ENCODE measurements at places on chromosomes 12 and 14.

GRCh38 chr14:56040121-56040520 is 78.1 kb upstream of the PELI2 start:
- no peak for DNase-seq

DNA sequence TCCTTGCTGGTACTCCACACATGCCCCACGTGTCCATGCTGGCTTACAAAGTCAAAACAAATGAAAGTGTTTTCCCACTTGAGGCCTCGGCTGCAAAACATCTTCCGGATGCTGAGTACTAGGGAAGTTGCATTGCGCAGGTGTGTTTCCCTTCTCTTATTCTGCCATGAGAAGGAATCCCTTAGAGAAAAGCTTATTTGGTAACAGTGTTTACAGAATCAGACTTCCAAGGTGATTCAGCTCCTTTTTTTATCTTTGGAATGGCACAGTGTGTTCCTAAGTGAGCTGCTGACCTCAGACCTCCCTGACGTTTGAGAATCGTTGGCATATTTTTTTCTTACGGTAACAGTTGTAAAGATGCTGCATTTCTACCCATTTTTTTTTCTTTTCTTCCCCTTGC is 211.3 kb downstream of the ESR2 start:
- DNase-seq = no peak

- DNase-seq = no peak
These were observed 181.5 kb upstream of the PRKD1 start for GRCh38 chr14:30108975-30109700.

DNA sequence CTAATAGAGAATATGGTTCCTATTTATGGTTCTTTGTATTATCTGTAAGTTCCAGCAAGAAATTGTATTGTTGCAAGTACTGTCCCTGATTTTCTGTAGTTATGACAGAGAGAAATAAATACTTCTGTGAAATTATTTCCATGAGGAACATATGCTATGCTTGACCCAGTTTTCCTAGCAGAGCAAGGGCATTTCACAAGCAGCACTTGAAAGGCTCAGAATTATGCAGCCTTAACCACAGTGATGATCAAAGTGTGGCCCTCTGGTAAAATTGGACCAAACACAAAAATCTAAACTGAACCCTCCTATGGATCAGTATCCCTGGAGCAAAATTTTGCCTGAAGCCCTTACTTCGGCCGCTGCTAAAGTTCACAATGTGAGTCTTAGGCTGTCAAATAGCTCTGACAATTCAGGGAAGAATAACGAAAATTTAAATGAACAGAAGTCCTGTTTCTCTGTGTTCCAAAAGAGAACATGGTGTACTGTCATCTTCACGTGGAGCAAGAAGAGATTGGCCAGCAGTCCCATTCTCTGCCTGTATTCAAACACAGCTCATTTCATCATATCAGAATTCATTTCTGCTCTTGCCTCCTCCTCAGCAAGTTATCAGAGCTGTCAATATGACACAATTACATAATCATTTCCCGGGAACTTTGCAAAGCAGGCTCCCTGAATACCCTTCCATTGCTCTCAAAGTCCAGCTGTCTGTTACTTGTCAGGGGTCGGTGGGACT is 471.9 kb downstream of the RPS29 start:
- no peak for DNase-seq

DNA sequence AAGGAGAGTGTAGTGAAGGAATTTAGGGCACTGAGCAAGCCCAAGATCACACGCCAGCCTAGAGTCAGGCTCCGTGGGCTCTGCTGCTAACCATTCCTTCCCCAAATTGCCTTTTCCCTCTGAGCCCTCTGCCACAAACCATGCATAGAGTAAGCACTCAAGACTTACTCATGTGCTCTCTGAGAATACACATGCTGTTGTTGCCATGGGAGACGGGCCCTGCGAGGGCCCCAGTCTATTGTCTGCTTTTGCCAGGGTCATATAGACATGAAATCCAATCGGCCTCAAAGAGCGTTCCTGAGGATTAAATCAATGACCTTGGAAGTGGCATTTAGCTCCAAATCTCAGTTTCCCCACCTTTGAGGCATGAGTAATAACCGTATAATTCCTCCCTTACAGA is 48.7 kb upstream of the WSCD2 start:
- DNase-seq = no peak

GRCh38 chr14:59342516-59343484 is 122.4 kb downstream of the GPR135 start:
- DNase-seq = no peak

- no peak for DNase-seq
These were observed 81.4 kb downstream of the ATXN7L3B start for GRCh38 chr12:74619084-74619483.

GRCh38 chr14:23661542-23661941 is 25.4 kb downstream of the DHRS2 start:
- DNase-seq = no peak

DNA sequence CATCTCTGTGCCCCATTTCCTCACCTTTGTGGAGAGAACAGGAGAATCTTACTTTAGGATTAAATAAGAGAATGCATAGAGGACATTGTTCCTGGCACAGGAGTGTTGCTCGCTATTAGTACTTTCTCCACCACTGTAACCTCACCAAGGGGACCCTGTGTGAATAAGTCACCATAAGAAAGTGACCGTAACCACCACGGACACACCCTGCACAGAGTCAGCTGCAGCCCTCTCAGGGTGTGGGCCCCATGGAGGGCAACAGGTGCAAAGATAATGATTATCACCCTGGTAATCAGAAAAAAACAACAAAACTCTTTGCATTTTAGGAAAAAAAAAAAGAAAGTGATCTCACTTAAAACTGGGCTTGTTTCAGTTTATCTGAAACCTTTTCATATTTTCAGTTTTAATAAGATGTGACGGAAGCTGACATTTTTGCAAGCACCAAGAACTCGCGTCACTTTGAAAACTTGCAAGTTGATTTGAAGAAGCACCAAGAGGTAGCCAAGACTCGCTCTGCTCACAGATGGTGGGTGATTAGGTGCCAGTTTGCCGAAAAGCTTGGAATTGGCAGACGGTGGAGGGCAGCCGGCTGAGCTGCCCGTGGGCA is 87.0 kb upstream of the VRK1 start:
- DNase-seq = no peak

DNA sequence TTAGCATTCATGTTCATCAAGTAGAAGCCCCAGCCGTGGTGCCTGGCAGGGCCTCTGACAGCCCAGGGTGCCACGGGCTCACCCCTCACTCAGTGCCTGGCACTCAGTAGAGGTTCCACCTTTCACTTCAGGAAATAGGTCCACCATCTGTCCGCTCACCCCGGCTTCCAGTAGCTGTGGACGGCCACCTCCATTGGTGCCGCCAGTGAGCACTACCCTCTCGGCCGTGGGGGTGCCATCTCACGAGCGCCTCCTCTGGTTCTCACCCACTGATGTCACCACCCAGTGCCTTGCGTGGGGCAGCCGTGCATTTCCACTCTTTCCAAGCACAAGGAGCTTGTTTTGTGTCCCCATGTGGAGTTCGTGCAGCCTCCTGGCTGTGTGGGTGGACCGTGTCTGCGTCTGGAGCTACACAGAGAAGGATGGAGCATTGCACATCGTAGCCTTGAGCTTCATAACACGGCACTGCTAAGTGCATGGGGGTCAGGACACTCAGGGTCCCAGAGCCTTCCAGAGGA is 41.0 kb upstream of the MMP17 start:
- DNase-seq = no peak

DNA sequence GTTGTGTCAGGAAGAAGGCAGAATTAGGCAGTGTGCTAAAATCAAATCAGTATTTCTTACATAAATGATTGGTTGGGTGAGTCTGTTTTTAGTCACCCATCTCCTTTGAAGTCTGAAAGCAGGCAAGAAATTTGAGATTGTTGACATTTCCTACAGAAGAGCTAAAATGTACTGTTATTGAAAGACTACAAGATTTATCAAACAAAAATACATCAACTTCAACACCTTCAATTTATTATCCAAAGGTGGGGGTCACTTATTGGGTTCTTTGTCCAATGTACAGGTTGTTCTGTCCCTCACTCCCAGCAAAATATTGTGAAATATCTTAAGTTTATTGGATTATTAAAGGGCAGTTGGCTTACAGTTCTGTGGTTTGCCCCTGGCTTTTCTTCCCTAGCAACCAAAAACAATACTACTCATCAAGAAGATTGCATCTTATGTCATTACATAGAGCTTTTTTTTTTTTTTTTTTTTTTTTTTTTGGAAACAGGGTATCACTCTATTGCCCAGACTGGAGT is 20.6 kb upstream of the PKP2 start:
- DNase-seq = no peak

DNA sequence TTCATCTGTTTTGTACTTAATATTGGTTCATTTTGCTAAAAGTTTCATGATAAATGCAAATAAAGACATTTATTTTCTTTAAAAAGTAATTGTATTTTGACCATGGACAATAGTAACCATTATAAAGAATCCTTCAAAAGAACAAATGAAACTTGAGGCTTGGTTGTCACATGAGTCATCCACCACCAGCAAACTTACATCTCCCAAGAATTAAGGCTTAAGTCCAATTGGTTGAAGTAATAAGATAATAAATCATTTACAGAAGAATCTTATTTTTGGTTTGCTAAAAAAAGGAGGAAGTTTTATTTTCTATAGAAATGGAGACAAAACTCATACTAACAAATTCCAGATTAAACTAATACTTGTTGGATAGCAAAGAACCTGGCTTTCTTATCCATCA is 84.8 kb upstream of the KITLG start:
- DNase-seq = no peak

GRCh38 chr12:9334041-9334692 is 126.0 kb upstream of the PZP start:
- no peak for DNase-seq

DNA sequence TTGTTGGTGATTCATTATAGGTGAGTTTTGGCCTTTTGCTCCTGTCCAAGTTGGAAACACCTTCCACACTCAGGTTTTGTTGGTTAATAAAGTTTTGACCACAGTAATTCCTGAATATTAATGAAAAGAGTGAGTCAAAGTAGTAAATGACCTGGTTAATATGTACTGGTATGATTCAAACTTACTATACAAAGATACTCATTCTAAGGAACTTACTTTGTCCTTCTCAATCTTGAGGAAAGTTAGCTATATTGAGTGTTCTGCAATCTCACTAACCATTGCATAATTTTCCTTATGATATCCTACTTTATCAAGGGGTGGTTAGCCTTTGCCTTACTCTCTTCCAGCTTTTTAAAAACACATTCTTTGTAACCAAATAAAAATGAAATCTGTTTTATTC is 20.9 kb upstream of the HECTD1 start:
- no peak for DNase-seq

DNA sequence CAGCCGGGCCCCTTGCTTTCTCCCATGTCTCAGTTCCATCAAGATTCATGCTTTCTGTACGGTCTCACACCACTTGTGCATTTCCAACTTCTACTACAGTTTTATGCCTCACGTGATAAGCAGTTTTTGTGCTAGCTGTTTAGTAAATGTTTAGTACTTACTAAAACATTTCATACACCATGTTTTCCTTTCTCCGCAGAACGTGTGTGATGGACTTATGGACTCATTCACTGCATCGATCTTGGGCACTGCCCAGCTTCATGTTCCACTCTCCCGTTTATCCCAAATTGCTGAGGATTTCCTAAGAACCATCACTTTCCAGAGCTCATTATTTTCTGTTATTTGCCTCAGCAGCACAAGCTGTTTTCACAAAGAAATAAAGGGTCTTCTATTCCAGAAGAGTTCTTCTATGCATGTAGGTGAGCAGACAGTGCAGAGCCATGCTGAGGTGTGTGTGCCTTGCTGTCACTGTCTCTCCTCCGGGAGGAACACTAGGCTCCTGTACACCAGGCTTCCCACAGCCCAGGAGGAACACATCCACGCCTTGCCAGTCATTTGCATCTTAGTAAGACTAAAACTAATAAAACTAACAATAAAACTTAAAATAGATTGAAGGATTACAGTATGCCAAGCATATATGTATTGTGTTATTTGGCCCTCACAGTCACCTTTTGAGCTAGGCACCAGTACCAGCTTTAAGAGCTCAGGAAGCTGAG is 90.3 kb upstream of the EEA1 start:
- no peak for DNase-seq

- no peak for DNase-seq
These were observed 193.0 kb downstream of the TRHDE start for GRCh38 chr12:72465155-72465554.

DNA sequence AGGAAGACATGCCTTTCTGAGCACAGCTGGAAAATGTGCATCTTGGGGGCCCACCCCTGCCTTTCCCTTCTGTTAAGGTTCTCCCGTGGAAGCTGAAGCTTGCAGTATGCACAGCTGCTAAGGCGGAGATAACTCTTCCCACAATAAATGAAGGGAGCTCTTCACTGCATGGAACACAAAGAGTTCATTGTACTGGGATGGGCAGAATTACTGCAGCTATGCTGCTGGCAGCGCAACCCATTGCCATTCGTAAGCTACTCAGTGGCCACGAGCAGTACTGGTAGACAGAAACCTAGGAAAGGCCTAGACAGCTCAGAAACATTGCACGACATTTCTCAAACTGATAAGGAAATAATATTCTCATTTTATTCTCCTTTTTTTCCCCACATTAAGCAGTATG is 310.2 kb downstream of the MDGA2 start:
- no peak for DNase-seq

DNA sequence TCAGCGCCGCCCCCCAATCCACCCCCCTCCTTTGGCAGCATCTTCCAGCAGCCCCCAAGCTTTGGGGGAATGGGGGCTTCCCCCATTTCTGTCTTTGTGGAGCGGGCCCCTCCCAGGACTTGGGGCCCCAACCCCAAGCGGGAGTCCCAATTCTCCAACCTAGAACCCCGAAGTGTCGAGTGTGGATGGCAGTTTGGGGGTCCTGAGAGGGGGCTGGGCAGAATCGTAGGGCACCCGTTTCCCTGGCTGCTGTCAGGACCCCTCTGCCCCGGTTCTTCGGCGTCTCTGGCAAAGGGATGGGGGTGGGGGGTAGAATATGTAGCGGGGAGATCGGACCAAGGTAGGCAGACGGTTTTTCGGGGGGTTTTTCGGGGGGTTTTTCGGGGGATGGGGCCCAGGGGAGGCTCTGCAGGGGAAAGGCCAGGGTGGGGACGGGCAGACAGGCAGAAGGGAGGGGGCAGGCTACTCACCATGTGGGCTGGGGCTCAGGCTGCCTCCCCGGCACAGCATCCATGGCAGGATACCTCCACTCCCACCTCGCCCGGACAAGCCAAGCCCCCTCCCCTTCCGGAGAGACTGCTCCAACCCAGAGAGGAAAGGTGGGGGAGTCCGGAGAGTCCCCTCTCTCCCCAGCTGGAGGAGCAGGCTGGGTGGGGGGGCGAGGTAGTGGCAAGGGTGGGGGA is 739 bp downstream of the JPH4 start:
- no peak for DNase-seq

All from Caco-2 (cell line).